Mesothelial cell of epicardium (in vitro differentiated cells): ENCODE measurements at places on chromosomes 1 and 21. TPM values are rescaled to one million over a fixed set of nuclear protein-coding genes. Genes with fewer than 3 reads are reported as not detected.
A peak's percentile ranks its signal among the peaks of the same experiment; 100 is the strongest.

GRCh38 chr1:53629101-53629691 is 109.8 kb downstream of the GLIS1 start:
- DNase-seq = no peak

The C1QA gene
- total RNA-seq = not detected in 3 replicates

DNA sequence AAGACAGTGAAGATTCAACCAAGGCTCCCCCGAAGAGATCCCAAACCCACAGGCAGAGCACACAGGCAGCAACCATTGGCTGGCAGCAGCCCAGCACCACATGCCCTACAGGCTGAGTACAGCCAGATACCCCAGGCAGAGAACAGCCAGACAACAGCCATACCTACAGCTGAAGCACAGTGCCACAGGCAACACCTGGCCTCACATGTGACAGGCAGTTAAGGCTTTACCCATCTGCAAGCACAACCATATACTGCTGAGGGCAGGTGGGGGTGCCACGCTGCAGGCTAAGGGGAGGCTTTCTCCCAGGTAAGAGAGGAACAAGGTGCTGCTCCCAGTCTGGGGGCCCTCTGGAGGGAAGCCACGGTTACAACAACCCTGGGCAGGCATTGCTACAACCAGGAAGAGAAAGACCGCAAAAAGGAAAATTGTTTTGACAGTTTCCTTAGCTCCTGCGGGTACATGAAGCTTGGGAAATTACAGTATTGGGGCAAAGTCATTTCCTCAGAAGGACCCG is 12.3 kb downstream of the CHIT1 start:
- DNase-seq = no peak

The FAM229A gene
- 12.5 to 12.9 TPM (median 12.5 TPM) in 3 replicates for total RNA-seq

The MATN1 gene
- total RNA-seq = 4.0 to 5.6 TPM (median 4.9 TPM) in 3 replicates

DNA sequence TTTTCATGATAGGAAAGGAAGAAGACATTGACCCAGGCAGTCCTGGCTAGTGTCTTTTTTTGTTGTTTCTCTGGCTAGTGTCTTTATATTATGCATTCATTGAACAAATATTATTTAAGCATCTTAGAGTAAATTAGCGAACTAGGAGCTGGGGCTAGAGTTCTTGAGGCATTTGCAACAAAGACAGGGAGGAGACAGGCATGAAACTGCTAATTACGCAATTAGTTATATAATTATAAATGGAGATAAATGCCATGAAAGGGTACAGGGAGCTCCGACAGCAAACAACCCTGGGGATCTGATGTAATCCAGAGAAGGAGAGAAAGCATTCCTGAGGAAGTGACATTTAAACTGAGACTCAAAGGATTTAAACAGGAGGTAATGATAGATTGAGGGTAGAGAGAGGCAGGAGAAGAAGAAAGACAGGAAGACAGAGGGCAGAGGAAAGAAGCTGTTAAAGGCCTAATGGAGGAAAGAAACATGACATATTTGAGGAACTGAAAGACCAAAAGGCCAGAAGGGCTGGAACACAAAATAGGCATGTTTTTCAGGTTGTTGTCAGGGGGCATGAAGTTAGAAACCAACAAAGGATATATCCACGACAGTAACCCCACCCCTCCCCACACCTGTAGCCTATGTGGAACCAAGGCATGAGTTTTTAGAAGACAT is 99.5 kb upstream of the GJB5 start:
- no peak for DNase-seq

DNA sequence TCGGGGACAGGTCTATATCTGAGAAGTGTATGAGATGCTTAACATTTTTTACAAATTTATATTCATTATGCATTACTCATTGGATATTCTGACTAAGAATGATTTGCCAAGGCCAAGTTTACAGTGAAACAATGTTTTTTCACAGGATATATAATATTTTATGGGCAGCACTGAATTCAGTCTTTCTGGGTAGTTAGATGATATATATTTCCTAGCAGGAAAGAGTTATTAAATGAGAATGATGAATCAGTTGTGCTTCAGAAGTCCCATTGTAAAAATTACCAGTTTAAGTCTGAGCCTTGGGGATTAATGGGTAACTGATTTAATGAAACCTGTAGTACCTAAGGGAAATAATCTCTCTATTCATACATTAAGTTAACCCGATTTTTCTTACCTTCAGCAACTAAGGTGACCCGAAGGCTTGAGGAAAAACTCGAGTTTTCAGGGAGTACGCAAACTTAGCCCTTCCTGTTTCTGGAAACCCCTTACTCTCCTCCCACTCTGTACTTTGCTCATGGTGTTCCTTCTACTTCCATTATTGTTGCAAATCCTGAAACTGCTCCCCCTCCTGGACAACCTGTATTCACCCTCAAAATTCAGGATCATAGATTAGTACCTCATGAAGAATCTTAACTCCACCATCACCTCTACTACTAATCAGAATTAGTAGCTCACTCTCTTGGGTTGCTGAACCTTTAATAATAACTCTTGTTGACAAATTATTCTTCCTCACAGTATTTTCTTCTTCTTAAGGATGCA is 135.1 kb downstream of the AK5 start:
- no peak for DNase-seq

DNA sequence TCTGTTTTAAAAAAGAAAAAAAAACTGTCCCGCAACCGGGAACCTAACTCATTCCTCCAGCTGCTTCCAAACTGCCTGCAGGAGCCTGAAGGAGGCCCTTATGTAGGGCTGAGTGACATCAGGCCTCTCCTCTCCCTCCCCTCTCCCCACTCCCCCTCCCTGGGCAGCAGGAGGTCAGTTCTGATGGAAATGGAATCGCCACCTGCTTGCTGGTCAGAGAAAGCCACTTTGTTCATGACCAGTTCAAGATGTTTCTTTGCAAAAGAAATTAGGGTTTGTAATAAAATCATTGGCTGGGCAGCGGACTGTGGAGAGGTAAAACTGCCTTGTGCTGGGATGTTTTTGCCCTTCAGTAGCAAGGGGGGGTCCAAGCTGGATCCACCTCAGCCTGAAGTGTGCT is at the start of gene MAP1LC3C:
Gene MAP1LC3C (minus strand): TSS at position 73 of the 400 bp plus-strand sequence. CDS start 90 bp downstream, outside the sequence.
- DNase-seq = no peak

The SYT14 gene
- 1.1 to 1.8 TPM (median 1.7 TPM) in 3 replicates for total RNA-seq

- DNase-seq = no peak
These were observed 12.5 kb upstream of the OLFML2B start for GRCh38 chr1:162036163-162036562.

- no peak for DNase-seq
These were observed 97.3 kb downstream of the TAS1R2 start for GRCh38 chr1:18761948-18762840.

- DNase-seq = peak; percentile 86
These were observed 49.8 kb downstream of the ACOT7 start for GRCh38 chr1:6343506-6344405.

DNA sequence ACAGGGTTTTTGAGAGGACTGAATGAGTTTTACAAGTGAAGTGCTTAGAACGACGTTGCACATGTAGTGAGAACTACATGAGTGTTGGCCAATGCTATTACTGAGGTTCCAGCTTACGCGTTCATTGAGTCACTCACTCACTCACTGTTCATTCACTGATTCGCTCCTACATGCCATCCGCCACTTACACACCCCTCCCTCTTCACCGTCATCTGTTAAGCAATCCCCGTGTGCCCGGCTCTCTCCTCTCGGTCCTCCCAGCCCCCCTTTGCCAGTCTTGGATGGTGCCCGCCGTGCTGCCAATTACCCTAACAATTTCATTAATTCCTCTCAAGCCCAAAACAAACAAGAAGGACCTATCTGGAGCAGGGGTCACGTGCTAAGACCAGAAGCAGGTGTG is 27.3 kb upstream of the EPHA2 start:
- DNase-seq = no peak

GRCh38 chr1:23438545-23438944 is 14.0 kb upstream of the TCEA3 start:
- DNase-seq = no peak

The FCRL2 gene
- not detected in 3 replicates for total RNA-seq

DNA sequence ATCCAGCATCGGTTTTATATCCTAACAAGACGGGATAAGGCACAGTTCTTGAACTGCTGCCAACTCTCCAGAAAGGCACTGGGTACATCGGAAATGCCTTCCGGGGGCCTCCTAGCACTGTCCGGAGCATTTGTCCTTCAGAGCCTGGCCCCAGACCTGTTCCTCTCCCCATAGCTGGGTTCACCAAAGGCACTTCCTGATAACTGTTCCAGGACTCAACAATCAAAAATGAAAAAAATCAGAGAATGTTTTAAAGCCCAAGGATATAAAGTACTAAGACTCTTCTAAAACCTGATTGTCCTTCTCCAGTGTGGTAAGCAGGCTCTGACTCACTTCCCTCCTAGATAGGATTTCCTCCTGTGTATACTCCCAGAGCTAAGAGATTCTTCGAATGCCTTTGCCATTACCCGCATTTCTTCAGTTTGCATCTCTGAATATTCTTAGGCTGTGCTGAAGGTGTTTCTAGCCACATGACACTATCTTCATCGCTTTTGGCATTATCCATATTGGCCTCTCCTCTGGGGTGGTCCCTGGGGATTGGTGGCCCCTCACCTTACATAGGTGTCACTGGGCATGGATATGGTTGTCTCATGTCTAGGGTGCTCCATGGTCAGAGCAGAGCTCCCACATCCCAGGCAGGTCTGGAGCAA is 112.9 kb downstream of the ZBTB18 start:
- DNase-seq = peak; percentile 48

DNA sequence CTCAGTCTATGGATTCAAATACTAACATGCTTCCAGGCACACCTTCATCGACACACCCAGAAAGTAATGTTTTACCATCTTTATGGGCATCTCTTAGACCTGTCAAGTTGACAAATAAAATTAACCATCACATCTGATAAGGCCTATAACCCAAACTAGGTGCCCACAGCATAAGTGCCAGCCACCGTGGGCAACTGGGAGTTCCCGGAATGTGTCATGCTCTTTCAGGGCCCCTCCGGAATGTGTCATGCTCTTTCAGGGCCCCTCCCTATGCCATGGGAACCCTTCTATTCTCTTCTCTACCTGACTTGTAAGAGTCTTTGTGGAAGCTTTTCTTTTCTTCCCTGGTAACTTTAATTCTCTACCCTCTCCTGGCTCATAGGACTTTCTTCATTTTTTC is 26.6 kb downstream of the KRTAP24-1 start:
- DNase-seq = no peak

The SLC45A3 gene
- total RNA-seq = 7.0 to 7.5 TPM (median 7.1 TPM) in 3 replicates

DNA sequence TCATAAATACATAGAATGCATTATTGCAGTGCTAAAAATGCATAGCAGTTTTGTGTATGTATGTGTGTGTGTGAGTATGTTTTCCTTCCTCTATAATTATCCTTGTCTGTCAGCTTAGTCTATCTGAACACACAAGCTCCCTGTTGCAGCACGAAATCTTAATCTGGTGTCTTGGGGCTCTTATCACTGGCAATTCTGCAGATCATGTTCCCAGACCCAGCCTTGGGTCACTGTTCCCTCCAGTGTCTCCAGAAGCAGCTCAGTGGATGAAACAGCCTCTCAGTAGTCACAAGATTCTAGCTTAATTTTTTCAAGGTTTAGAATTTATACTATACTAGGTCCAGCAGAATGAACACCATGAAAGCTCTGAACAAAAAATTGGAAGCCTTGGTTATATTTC is 777.9 kb downstream of the MRPL39 start:
- no peak for DNase-seq

- DNase-seq = no peak
These were observed 45.2 kb downstream of the PKN2 start for GRCh38 chr1:88729297-88729696.

DNA sequence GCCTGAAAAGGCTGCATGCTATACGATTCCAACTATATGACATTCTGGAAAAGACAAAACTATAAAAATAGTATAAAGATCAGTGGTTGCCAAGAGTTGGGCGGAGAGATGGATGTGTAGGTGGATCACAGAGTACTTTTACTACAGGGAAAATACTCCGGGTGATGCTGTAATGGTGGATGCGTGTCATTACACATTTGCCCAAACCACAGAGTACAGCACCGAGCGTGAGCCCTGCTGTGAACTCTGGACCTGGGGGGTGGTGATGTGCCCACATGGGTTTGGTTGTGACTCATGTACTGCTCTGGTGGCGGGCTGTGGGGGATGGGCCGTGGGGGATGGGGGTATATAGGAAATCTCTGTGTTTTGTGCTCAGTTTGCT is 162.7 kb upstream of the COL6A1 start:
- no peak for DNase-seq

- DNase-seq = no peak
These were observed 9.8 kb downstream of the MYBPH start for GRCh38 chr1:203165800-203166161.

DNA sequence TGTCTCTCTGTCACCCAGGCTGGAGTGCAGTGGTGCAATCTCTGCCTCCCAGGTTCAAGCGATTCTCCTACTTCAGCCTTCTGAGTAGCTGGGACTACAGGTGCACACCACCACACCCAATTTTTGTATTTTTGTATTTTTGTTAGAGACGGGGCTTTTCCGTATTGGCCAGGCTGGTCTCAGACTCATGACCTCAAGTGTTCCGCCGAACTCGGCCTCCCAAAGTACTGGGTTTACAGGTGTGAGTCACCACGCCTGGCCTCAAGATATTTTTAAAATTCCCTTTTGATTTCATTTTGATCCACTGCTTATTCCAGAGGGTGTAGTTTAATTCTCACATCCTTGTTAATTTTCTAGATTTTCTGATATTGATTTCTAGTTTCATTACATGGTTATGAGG is 3.8 kb downstream of the IFI44L start:
- no peak for DNase-seq

- DNase-seq = no peak
These were observed 49.0 kb upstream of the ARHGEF16 start for GRCh38 chr1:3405491-3405890.

- DNase-seq = no peak
These were observed 13.9 kb upstream of the BCAR3 start for GRCh38 chr1:93695411-93696005.

- DNase-seq = no peak
These were observed 559.3 kb upstream of the ZRANB2 start for GRCh38 chr1:71640116-71640515.

GRCh38 chr1:65289449-65289848 is 19.9 kb upstream of the DNAJC6 start:
- no peak for DNase-seq

DNA sequence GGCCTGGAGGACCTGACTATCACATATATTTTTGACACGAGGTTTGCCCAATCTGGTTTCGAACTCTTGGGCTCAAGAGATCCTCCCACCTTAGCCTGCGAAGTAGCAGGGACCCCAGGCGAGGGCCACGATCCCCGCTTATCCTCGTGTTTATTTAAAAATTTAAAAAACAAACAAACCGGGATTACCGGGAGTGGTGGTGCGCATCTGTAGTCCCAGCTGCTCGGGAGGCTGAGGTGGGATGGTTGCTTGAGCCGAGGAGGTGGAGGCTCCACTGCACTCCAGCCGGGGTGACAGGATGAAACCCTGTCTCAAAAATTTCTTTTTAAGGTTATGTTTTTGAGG is 452 bp upstream of the EXOSC10 start:
- DNase-seq = peak; percentile 31

GRCh38 chr1:87869567-87869966 is 540.9 kb downstream of the LMO4 start:
- no peak for DNase-seq

The NCAM2 gene
- 31.3 to 34.0 TPM (median 33.8 TPM) in 3 replicates for total RNA-seq

DNA sequence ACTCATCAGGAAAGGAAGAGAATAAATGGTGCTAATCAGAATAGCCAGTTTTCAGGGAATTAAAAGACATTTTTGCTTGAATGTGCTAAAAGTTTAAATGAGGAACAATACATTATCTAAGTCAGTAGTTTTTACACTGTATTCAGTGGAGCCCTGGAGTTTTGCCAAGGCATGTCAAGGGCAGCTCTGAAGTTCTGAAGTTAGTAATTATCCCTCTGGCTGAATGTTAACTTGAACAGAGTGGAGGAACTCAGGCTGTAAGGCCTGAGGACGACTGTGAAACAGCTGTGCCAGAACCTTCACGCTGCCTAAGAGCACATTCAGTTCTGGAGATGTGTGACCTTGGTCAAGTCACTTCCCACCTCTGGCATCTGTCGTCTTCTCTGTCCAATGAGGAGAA is 68.1 kb downstream of the EDEM3 start:
- no peak for DNase-seq

The SPRR2G gene
- not detected in 3 replicates for total RNA-seq

The PYHIN1 gene
- 0.13 TPM in 1 of 3 replicates, not detected in the others for total RNA-seq
